ENCODE measurements at places on chromosomes 1 and 21.

DNA sequence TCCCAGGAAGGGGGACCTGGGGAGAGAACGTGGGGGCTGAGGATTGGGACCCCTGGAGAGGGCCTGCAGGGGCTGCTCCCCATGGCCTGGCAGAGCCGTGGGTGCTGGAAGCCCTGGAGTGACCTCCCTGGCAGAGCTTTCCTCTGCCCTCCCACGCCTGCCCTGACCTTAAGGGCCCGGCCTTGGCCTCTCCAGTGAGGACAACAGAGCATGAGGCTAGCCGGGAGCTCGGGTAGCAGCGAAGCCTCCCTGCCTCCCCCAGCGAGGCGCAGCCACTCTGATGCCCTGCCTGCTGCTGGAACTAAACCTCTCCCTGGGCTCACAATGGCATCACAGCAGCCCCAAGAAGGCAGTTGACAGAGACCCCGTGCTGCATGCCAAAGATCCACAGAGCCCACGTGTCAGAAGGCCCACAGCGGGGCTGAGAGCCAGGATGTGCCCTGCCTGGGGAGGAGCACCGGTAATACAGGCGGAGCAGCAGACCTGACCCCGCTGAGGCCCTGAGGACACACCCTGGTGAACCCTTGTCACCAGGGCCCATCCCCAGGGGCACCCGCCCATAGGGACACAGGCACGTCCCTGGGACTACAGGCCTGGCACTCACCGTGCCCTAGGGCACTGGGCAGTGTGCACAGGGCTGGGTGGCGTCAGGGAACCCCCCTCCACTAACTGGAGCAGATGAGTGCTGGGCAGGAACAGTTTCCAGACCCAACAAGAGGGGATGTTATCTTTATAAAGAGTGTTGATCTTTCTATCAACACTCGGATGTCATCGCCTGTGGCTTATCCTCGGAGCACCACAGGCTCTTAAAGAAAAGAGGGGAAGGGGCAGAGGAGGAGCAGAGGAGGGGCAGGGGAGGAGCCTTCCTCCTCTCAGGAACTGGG, 48.4 kb downstream of the ARHGEF16 start:
- DNase-seq: no peak

DNA sequence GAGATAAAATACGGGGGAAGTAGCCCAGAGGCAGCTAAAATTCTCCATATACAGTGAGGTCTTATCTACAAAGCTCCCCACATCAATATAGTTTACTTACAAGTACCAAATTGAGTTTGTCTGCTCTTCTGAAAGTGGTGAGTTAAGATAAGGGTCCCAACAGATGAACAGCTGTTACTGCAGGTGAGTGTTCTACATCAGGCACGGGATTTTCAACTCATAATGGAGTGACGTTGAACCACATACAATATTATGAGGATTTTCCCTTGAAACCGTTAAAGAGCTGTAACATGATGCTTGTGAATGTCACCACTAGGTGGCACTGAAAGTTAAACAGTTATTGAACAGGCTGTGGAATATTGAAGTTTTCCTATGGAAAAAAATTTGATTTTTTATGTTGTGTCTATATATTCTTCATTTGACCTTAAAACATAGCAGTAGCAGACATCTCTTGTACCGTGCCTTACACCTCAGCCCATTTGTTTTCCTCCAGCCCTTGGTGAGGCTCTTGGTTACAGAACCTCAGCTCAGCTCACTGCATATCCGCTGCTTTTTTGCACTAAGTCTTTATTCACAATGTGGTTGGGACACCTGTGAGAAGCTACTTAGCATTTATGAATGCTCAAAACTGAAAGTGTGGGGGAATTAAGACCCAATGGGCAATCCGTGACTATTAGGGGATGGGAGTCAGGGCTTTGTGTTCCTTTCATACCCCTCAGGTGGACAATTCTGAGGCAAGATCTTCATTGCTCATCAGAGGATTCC, 23.2 kb downstream of the CD1D start:
- peak; percentile 64 for DNase-seq

DNA sequence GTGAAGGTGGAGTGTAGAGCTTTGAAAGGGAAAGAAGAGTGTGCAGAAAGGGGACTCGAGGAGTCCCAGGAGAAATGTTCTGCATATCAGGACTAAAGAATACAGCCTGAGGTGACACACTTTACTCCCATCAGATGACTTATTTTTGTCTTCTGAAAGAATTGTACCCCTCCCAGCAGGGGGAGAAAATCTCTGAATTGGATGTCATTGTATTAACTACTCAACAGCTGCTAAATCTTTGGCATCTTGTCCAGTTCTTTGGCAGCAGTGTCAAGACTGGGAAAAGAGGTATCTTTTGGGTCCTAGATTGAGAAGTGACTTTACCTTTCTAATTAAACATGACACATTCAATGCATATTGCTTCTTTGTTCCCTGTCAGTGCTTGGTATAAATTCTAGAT, 18.9 kb downstream of the UBE4B start:
- DNase-seq: no peak

- no peak for DNase-seq
Measured at GRCh38 chr1:160664573-160665051, 17.8 kb upstream of the SLAMF1 start.

- peak; percentile 96 for DNase-seq
Measured at GRCh38 chr1:200351826-200352549, 57.8 kb downstream of the ZNF281 start.

- no peak for DNase-seq
Measured at GRCh38 chr21:9735421-9735961, 785.9 kb upstream of the TPTE start.

- DNase-seq: no peak
Measured at GRCh38 chr1:187409341-187409740, 580.6 kb downstream of the PLA2G4A start.

Measured in fibroblast of skin of scalp (primary cell).